Naive B cell (primary cell): ENCODE measurements at places on chromosomes 5 and 9. TPM values are rescaled to one million over a fixed set of nuclear protein-coding genes. Genes with fewer than 3 reads are reported as not detected.

SLC36A2 gene
- polyA plus RNA-seq: not detected

DNA sequence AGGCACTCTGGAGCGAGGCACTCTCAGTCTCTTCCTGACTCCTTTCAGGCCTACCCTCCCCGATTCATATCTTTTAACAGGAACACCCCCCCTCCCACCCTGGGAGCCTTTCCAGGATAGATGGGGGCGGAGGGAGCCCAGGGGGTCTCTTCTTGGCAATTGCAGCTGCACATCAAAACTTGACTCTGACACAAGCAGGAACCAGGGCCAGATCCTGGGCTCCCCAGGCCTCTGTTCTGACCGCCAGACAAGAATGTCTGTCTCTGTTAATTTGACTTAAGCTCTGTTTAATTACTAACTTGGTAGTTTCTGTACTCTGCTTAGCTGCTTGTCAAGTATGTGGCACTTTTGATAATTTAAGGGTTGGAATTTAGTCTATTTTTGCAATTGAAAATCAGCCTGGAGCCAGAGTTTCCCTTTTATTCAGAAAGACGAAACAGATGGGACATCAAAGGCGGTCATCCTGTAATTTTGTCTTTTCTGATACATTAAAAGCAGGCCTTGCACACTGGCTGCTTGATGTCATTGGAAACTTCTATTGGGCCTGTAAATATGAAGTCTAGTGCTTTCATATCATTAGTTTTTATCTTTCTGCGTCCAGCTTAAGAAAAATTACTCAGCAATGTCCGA, 43.3 kb downstream of the ACTL7B start:
- H3K36me3 ChIP-seq: peaks cover 8% of the 10 kb centered on the region
- no peaks in the 10 kb centered on the region for H3K27me3 ChIP-seq
- H3K27ac ChIP-seq: no peak overlapping the region
- H3K4me3 ChIP-seq: no peak overlapping the region
- peaks cover 19% of the 10 kb centered on the region for H3K4me1 ChIP-seq

GRCh38 chr5:116372931-116373597, 201.6 kb downstream of the SEMA6A start:
- H3K27ac ChIP-seq: no peak overlapping the region
- H3K27me3 ChIP-seq: no peaks in the 10 kb centered on the region
- peaks cover under 1% of the 10 kb centered on the region for H3K4me1 ChIP-seq
- no peak overlapping the region for H3K4me3 ChIP-seq
- no peaks in the 10 kb centered on the region for H3K36me3 ChIP-seq
- DNase-seq: no peak

MZB1 gene
- polyA plus RNA-seq: 50.4 TPM

ARRDC1 gene
- polyA plus RNA-seq: 51.3 TPM

GRCh38 chr5:127311349-127311748, 20.8 kb downstream of the MEGF10 start:
- no peak for DNase-seq
- H3K4me1 ChIP-seq: no peaks in the 10 kb centered on the region
- H3K36me3 ChIP-seq: no peaks in the 10 kb centered on the region
- no peak overlapping the region for H3K27ac ChIP-seq

DNA sequence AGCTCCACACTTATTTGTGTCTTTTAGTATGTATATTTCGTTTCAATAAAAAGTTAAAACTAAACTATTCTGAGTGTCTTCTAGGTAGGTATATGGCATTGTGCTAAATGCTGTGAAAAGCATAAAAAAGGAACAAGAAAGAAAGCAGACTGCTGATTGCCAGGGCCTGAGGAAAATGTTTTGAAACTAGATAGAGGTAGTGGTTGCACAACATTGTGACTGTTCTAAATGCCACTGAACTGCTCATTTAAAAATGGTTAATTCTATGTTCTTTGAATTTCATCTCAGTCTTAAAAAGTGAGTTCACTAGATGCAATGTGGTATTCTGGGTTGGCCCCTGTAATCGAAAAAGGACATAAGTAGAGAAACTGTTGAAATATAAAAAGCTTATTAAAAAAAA, 2.6 kb upstream of the ALAD start:
- H3K36me3 ChIP-seq: peaks cover 18% of the 10 kb centered on the region
- no peak for DNase-seq
- no peaks in the 10 kb centered on the region for H3K27me3 ChIP-seq
- peaks cover 44% of the 10 kb centered on the region for H3K4me1 ChIP-seq

DNM1 gene
- not detected for polyA plus RNA-seq

GRCh38 chr9:2019723-2020122, 4.6 kb downstream of the SMARCA2 start:
- no peak overlapping the region for H3K4me3 ChIP-seq
- no peak for DNase-seq
- H3K36me3 ChIP-seq: no peaks in the 10 kb centered on the region
- H3K4me1 ChIP-seq: peaks cover 61% of the 10 kb centered on the region

GRCh38 chr5:23440703-23441102, 66.7 kb upstream of the PRDM9 start:
- no peak overlapping the region for H3K4me3 ChIP-seq
- H3K36me3 ChIP-seq: no peaks in the 10 kb centered on the region
- DNase-seq: no peak

- H3K36me3 ChIP-seq: no peaks in the 10 kb centered on the region
- no peak overlapping the region for H3K4me3 ChIP-seq
- DNase-seq: no peak
- peaks cover 6% of the 10 kb centered on the region for H3K4me1 ChIP-seq
Observed at GRCh38 chr9:109171926-109172325, 4.9 kb upstream of the FRRS1L start.

DNA sequence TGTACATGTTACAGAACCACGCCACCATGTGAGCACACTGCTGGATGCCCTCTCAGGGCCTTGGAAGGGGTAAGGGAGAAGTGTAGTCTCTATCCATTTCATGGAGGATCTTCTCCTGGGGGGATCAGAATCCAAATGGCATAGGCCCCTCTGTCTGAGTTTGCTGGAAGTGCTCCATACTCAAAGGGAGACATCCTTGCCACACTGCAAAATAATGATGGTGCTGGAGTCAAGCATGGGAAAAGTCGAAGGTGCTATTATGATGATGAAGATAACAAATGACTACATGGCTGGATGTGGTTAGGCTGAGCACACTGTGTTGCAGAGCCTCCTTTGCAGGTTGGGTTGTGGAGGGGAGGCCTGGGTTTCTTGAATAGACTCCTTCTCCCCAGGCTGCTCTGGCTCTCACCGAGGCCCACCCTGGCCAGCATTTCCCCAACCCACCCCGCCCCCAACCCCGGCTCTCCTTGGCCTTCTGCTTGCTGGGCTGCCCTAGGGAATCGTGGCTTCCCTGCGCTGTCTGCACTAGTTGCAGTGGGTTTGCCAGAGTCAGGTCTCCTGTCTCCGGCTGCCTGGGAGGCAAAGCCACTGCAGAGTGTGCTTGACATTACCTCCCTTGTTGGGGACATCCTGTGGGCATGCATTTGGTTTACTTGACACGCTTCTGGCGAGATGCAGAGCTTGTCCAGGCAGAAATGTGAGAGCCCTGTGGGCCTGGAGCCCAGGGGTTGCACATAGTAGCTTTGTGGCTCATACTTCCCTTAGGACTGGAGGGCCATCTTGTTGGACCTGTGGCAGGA, 3.0 kb downstream of the MVB12B start:
- no peaks in the 10 kb centered on the region for H3K36me3 ChIP-seq
- no peak overlapping the region for H3K4me3 ChIP-seq
- DNase-seq: no peak
- peaks cover 20% of the 10 kb centered on the region for H3K4me1 ChIP-seq

DNA sequence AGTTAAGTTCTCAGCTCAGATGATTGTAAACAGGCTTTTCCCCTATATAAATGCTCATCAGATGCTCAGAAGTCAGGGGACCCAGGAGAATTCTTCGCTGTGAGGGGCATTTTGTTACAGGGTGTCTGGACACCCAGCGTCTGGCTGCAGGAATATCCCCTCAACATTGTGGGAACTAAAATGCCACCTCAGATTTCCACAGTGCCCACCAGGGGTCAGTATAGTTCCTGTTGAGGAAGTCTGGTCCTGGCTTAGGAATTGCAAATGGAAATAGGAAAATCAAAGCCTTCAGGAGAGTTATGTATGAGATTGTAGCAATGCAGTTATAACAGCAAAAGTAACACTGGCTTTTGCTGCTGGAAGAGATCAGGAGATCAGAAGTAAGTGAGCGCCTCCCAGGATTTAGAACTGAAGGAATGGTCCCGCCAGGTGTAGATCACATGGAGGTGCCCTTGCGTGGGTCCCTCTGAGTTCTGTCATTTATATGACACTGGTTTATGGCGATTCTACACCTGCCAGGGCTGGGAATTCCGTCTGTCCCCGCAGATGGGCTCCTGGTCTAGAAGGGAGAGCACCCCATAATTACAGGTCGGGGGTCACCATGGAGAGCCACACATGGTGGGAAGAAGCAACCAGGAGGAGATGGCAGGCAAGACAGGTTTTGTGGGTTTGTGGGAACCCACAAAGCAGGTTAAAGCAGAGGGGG, 47.1 kb upstream of the CTSL start:
- no peak overlapping the region for H3K27ac ChIP-seq
- DNase-seq: no peak
- H3K36me3 ChIP-seq: no peaks in the 10 kb centered on the region
- no peaks in the 10 kb centered on the region for H3K27me3 ChIP-seq
- no peaks in the 10 kb centered on the region for H3K4me1 ChIP-seq
- H3K4me3 ChIP-seq: no peak overlapping the region

DNA sequence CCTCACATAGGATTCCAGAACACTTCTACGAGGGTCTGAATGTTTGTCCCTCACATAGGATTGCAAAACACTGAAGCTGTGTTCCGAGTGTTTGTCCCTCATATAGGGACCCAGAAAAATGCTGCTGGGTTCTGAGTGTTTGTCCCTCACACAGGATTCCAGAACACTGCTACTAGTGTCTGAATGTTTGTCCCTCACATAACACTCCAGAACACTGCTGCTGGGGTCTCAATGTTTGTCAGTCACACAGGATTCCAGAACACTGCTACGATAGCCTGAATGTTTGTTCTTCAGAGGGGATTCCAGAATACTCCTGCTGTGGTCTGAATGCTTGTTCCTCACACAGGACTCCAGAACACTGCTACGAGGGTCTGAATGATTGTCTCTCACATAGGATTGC, 218.7 kb downstream of the FOXD4L6 start:
- no peak for DNase-seq
- no peaks in the 10 kb centered on the region for H3K27me3 ChIP-seq
- H3K4me1 ChIP-seq: no peaks in the 10 kb centered on the region
- no peak overlapping the region for H3K27ac ChIP-seq

- no peak overlapping the region for H3K27ac ChIP-seq
- no peak overlapping the region for H3K4me3 ChIP-seq
- DNase-seq: no peak
- H3K36me3 ChIP-seq: peaks cover 7% of the 10 kb centered on the region
- H3K4me1 ChIP-seq: peaks cover 4% of the 10 kb centered on the region
- H3K27me3 ChIP-seq: no peaks in the 10 kb centered on the region
Observed at GRCh38 chr9:36800455-36800854, 227.8 kb downstream of the MELK start.

DNA sequence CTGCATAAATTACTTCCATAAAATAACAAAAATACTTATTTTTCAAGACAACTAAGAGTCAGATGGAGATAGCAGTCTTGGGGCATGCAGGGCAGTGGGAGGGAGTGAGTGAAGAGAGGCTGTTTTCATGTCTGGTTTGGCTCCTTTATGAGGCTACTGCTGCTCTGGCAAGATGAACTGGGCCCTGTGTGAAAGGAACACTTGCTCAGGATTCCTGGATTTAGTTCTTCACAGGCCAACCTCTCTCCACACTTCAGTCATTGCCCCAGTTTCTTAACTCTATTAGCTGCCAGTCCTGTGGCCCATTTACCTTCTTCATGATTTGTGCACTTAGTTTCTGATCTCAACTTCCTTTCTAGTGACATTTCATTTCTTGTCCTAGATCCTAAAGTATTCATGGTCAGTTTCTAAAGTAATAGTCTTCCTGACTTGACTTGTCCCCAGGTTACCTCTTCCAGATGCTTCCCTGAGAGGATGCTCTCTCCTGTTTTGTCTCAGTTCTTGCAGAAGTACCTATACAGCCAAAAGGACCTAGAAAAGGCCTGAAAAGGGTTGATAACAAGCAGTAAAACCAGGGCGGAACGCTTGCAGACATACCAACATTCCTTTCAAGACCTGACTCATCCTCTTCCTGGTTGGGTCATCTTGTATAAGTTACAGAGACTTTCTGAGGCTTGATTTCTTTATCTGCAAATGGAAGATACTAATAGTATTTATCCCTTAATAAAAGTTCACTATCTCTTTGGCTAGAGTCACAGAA, 77.0 kb upstream of the ZFAND5 start:
- DNase-seq: no peak
- H3K27ac ChIP-seq: no peak overlapping the region
- H3K27me3 ChIP-seq: no peaks in the 10 kb centered on the region
- H3K4me1 ChIP-seq: peaks cover 12% of the 10 kb centered on the region

- no peaks in the 10 kb centered on the region for H3K4me1 ChIP-seq
- no peak for DNase-seq
- no peak overlapping the region for H3K4me3 ChIP-seq
- H3K27ac ChIP-seq: no peak overlapping the region
- no peaks in the 10 kb centered on the region for H3K36me3 ChIP-seq
Observed at GRCh38 chr5:122408592-122409224, 96.7 kb downstream of the SNCAIP start.

GRCh38 chr9:87682085-87682484, 43.8 kb upstream of the CTSL start:
- H3K4me1 ChIP-seq: peaks cover 8% of the 10 kb centered on the region
- no peak for DNase-seq
- no peaks in the 10 kb centered on the region for H3K27me3 ChIP-seq
- H3K36me3 ChIP-seq: no peaks in the 10 kb centered on the region
- H3K27ac ChIP-seq: no peak overlapping the region

DNA sequence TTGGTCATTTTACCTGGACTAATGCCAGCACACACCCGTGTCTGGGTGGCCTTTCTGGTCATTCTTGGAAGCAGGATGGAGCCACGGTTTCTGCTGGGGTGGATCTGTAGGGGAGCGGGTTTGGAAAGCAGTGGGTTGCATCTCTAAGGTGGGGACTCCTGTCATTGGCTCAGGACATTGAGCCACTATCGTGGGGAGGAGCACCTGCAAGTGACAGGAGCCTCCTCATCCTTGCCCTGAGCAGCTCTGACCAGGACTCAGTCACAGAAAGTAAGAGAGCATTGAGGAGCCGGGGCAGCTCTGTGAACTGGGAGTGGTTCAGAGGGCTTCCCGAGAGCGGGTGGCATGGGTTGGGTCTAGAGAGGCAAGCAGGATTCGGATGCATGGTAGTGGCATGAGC, 3.7 kb downstream of the B4GALT7 start:
- H3K4me3 ChIP-seq: no peak overlapping the region
- H3K27ac ChIP-seq: peak overlapping the region; percentile 50
- peaks cover 45% of the 10 kb centered on the region for H3K4me1 ChIP-seq
- DNase-seq: no peak
- no peaks in the 10 kb centered on the region for H3K27me3 ChIP-seq

NTRK2 gene
- polyA plus RNA-seq: not detected

- H3K4me1 ChIP-seq: peaks cover 19% of the 10 kb centered on the region
- H3K4me3 ChIP-seq: no peak overlapping the region
- no peak overlapping the region for H3K27ac ChIP-seq
- H3K36me3 ChIP-seq: peaks cover 14% of the 10 kb centered on the region
Observed at GRCh38 chr5:134889335-134889734, 15.2 kb downstream of the TXNDC15 start.

KIAA1958 gene
- polyA plus RNA-seq: 5.3 TPM

GRCh38 chr9:23615569-23615968, 210.5 kb downstream of the ELAVL2 start:
- no peaks in the 10 kb centered on the region for H3K36me3 ChIP-seq
- H3K27me3 ChIP-seq: no peaks in the 10 kb centered on the region
- no peaks in the 10 kb centered on the region for H3K4me1 ChIP-seq
- DNase-seq: no peak

IL31RA gene
- polyA plus RNA-seq: not detected

- no peaks in the 10 kb centered on the region for H3K36me3 ChIP-seq
- no peak overlapping the region for H3K27ac ChIP-seq
- H3K4me3 ChIP-seq: no peak overlapping the region
- no peak for DNase-seq
- H3K27me3 ChIP-seq: peaks cover 22% of the 10 kb centered on the region
Observed at GRCh38 chr5:88388476-88389337, 120.1 kb upstream of the TMEM161B start.
